T47D (cell line): ENCODE measurements at places on chromosomes 16 and 17.
A peak's percentile ranks its signal among the peaks of the same experiment; 100 is the strongest.

DNA sequence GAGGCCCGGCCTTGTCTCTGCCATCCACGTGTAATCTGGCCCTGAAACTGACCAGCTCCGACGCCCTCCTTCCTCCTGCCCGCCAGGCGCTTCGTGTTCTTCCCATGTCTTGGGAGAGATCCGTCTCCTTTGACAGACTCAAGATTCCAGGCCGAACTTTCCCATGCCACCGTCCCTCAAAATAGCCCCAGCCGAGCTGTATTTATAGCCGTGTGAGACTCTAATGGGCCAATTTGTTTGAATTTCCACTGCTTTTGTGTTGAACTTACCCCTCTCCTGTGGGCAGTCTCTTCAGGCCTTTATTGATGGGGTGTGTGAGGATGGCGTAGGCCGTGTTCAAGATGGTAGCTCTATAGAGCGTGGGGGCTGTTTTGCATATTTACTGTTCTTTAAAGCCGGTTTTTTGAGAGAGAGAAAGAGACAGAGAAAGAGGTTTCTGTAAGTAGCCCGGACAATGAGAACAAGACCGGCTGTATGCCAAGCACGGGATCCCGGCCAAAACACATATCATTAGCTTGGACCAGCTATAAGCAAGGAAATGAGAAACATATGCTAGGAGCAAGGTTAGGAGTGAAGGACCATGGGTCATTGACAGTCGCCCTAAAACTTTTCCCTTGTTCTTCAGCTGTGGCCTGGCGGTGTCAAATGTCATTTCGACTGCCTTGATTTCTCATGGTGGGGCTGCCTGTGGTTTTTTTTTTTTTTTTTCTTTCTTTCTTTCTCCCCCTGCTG, 124.5 kb upstream of the ZFHX3 start:
- peak; percentile 75 for DNase-seq

DNA sequence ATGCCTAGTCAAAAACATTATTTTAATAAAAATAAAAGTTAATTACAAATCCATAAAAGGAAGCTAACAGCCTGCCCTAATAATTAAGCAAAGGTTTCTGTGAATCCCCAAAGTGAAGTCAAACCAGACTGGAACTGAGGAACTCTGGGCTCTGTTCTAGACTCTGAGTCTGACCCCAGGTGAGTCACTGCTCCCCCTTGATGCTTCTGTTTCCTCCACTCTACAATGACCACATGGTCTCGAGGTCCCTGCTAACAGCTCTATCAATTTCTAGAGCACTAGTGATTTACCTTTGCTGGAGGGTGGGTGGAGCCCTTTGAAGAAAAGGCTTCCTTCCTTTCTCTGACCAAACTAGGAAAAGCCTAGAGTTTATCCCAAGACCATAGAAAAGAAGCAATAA, 32.4 kb downstream of the XPO6 start:
- DNase-seq = no peak

DNA sequence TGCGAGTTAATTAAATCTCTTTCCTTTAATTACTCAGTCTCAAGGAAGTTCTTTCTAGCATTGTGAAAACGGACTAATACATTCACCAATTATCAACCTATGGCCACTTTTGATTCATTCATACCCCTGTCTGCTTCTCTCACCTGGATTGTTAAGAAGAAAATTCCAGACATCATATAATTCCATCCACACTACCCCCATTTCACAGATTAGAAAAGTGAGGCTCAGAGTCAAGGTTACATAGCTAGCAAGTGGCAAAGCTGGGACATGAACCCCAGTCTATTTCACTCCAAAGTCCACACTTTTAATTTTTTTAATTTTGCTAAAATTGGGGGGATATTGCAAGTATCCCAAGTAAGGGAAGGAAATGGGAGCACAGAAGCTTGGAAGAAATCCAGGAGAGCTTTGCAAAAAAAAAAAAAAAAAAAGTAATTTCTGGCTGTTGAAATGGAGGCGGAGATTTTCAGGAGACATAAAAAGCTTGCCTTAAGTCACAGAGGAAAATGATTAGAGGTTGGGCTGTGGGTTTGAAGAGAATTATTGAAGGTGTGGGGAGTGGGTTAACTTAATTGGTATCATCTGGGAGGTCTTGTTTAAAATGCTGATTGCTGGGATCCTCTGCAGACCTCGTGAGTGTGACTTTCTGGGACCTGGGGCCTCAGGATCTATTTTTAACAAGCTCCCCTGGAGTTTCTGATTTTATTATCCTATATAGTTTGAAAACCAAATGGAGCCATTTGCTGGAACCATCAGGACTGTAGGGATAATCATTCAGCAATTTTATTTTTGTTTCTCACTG, 42.3 kb upstream of the ZKSCAN2 start:
- DNase-seq = no peak

DNA sequence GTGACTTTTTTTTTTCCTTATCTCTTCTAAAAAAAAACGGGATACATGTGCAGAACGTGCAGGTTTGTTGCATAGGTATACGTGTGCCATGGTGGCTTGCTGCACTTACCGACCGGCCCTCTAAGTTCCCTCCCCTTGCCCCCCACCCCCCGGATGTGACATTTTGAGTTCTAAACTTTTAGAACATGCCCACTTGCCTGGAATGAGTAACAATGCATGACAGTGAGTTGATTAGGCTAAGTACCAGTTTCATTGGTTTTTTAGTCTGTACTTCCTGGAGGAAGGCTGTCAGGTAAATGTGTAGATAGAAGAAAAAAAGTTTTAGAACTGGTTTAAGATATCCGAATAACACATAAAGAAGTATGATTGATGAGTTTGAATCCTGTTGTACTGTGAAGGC, 4.0 kb downstream of the BPTF start:
- no peak for DNase-seq

- DNase-seq = no peak
Measured at GRCh38 chr16:19835968-19836421, 48.7 kb downstream of the GPRC5B start.

- DNase-seq = peak; percentile 75
Measured at GRCh38 chr16:29862884-29863668, at the start of gene CDIPT. Gene CDIPT (minus strand): TSS chr16:29863226. CDS start chr16:29862857, 369 bp downstream.

- DNase-seq = no peak
Measured at GRCh38 chr16:70375636-70376611, 29.2 kb downstream of the DDX19A start.

DNA sequence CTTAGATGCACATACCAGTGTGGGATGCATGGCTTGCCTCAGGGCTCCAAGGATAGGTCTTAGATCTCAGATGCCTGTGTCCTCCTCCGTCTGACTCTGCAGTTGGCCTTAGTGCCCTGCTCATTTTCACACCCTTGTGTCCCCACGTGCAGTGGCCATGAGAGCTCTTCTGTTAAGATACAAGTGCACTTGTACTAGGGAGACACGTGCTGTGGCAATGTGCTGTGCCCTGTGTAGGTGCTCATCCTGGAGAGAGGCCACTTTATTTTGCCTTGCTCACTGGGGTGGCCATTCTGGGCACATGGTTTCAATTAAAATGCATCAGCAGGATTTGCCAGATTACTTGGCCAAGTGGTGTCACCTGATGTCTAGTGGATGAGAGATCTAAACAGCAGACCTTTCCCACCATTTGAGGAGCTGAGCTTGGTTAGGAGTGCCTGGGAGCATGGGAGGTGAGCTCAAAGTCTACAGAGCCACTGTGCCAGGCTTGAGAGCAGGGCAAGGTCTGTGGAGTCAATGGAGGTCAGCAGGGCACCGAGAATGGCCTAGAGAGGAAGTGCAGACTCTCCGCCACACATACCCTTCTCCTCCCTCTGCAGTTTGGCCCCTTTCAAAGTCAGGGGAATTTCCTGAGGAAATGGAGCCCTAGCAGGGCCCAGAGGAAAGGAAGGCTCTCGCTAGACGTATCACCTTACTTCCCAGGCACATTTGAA, 25.2 kb upstream of the SMPD3 start:
- no peak for DNase-seq

DNA sequence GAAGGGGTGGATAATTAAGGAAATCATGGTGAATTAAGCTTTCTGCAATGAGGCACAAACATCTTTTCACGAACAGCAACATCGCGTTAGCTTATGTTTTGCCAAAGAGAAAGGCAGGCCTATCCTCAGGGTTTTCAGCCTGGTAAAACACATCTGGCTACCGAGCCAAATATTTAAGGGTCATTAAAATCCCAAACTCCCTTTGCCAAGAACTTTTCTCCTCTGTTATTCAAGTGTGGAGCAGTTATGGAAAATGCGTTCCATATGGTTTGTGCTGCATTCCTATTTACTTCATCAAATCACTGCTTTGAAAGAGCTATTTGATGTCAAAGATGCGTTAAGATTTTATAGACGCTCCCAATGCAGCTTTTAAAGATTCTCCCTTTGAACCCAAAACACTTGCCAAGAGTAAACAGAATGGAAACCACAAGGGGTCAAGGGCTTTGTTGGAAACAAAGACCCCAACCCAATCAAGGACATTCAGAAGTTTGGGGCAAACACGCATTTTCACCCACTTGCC, 308.3 kb upstream of the CDH5 start:
- no peak for DNase-seq

DNA sequence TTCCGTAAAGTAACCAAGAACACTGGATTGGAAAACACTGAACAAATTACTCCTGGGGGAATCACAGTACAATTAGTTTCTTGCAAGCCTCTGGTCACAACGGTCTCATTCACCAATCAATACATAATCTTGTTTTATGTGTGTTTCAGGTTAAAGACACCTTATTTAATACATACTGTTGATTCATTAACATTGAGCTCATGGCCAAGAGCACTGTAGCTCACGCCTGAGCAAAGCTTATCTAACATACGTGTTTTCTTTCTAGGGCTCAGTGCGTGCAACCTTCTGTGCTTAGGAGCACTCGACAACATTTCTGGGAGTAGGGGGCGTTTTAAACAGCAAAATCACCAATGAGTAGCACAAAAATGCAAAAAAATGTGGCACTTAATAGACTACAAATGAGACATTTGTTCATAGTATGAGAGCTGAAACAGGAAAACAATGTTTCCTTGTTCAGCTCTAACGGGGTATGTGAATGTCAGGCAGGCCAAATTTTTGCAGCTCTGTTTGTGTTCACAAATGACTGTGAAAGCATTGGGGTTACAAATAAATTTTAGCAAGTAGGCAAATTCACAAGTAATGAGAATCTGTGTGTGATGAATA, 206.2 kb downstream of the CNTNAP4 start:
- DNase-seq = no peak

DNA sequence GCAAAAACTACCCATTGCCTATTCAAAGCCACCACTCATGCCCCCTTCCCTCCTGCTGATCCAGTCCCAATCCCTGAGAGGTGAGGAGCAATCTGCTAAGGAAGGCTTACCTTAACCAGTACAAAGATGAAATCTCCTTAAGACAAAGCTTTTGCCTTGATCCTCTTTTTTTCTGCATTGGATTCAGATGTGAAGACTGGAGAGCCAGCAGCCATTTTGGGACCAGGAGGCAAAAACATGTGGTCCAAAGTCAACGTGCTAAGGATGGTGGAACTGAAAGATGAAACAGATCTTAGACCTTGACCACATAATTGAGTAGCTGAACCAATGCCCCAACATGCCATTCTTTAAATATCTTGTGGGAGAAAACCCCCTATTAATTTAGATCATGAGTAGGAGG, 171.4 kb downstream of the IRX5 start:
- DNase-seq = no peak

GRCh38 chr17:61337290-61337689, 62.4 kb upstream of the TBX2 start:
- no peak for DNase-seq

DNA sequence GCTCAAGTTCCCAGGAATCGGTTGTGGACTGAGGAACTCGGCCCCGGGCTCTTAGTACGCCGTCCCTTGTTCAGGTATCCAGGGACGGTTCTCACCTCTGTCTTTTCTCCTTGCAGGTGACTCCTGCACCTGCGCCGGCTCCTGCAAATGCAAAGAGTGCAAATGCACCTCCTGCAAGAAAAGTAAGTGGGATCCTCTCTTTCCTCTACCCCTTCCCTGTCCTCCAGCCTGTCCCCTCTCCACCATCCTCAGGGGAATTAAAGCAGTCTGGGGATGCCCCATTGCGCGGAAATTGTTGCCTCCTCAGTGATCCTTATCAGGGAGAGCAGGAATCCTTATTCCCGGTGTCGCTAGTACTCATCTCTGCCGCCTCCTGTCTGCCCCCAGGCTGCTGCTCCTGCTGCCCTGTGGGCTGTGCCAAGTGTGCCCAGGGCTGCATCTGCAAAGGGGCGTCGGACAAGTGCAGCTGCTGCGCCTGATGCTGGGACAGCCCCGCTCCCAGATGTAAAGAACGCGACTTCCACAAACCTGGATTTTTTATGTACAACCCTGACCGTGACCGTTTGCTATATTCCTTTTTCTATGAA, 585 bp downstream of the MT2A start:
- no peak for DNase-seq

DNA sequence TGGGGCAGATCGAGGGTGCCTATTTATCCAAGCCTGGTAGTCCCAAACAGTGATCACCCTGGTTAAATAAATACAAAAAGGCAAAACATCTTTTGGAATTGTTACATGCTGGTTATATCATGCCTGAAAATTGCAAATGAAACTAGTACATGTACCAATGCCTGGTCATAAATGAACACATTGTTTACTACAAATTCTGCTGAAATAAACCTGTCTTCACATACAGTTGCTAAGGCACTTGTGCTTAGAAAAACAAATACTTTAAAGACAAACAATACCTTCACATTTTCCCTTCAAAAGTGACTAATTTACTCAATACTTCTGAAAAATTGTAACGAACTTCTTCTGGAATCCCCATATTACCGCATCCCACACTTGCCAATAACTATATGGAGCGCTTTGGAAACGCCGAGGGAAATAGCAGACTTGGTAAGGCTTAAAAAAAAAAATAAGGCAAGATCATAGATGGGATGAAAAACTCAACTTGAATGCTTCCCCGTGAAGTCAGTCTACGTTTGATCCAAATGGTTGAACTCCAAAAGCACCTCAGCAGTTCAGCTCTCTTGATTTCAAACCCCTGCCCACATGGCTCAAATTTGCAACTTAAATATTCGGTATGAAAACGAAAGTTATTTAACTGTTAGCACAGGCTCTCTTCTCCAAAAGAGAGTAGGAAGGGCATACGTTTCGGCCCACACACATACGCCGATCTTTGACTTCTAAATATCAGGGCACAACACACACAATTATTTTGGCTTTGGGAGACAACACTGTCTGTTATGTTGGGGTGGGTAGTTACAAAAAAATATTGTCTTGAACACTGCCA, 264.5 kb downstream of the NTN1 start:
- no peak for DNase-seq

- DNase-seq = peak; percentile 68
Measured at GRCh38 chr17:55116440-55116914, 147.9 kb downstream of the STXBP4 start.
